Mucosa of gallbladder (tissue), 1 donor: ENCODE measurements at places on chromosomes 1 and 21.

GRCh38 chr1:239951511-239952140 lies 140.1 kb upstream of the FMN2 start:
- DNase-seq = peak; percentile 80

DNA sequence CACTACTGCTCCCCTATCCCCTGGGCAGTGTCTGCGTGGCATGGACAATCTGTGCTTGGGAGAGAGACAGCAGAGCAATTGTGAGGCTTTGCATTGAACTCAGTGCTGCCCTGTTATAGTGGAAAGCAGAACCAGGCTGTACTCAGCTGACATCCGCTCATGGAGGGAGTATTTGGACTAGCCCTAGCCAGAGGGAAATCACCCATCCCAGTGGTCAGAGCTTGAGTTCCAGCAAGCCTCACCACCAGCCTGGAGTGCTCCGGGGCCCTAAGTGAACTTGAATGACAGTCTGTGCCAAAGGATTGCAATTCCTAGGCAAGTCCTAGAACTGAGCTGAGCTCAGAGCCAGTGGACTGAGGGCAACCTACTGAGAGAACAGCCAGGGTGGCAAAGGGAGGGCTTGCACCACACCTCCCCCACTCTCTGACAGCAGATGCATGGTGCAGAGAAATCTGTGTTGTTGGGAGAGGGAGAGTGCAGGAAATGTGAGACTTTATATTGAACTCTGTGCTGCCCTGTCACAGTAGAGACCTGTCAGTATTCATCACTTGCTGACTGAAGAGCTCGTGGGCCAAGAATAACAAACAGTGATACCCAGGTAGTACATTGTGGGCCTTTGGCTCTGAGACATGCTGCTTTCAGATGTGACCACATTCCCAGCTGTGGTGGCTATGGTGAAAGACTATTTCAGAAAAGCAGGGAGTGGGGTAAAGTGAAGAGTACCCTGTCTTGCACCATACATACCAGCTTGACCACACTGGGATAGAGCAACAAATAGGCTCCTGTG lies 107.7 kb upstream of the SLC5A9 start:
- DNase-seq = no peak

DNA sequence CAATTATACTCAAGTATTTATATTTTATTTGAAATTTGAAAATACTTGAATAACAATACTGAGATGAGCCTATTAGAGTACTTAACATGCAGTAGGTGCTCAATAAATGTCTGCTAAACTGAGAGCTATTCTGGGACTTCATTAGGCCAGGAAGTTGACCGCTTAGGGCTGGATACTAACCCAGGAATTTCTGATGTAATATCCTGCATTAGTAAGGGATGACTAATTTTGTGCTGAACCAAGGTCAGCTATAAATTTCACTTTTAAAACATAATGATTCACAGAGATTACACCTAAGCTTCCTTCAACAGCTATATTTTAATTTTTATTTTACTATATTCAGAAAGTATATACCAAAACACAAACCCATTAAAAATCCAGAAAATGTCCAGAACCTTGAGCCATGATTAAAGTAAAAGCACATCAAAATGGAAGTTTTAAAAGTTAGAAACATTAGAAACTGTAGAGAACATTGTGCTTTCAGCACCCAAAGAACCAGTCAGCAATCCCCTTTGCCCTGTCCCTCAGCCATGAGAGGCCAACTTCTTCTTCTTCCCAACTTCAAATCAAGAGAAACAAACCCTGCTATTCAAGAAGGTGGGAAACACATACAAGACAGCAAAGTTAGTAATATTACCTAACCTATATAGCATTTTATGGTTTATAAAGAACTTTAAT lies 35.4 kb downstream of the WNT2B start:
- no peak for DNase-seq

DNA sequence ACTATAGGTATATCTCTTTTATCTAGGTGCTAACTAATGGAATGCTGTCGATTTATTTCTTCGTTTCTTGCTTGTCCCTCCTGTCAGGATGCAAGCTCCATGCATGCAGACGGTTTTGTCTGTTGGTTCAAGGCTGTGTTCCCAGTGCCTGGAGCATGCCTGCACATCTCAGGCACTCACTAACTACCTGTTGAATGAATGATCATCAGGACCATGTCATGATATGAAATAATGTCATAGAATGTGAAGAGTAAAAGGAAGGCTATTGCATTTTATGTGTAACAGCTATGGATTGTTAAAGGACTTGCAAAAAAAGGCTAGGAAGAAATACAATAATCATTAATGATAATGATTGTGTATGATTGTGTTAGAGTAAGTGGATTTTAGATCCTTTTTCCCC lies 4.2 kb downstream of the GPR25 start:
- peak; percentile 5 for DNase-seq

DNA sequence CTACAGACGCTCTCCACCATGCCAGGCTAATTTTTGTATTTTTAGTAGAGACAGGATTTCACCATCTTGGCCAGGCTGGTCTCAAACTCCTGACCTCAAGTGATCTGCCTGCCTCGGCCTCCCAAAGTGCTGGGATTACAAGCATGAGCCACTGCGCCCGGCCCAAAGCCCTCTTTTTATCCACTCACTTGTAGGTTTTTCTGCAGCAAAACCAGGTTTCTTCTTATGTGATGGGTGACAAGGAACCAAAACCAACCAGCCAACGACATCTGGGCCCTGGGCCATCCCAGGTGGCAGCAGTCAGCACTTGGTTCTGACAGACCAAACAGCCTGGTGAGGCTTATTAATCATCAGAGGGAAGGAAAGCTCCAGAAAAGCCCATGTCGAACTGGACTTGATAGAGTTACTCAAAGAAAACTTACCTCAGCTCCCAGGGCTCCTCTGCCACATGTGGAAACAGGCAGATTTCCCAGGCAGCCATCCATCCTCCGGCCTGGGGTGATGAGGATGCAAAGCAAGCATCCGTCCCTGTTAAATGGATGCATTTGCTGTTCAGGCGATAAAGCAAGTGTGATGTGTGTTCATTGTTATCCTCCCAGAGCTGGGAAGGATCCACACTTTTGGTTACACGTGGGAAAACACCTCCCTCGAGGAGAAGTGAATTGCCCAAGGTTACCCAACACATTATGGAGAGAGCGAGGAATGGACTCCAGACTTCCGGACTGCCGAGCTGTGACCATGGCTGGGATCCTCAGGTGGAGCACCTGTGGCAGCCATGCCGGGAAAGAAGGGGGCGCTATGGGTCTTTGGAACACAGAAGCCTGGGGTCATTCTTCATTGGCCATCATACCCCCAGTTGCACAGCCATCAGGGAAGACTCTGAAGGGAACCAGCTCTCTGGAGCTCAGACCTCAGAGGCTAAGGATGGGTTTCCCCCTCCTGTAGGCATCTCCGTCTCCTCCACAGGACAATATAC lies 118.8 kb downstream of the HUNK start:
- no peak for DNase-seq

GRCh38 chr1:25875154-25875855 lies at the start of gene PAQR7:
Gene PAQR7 (minus strand): TSS chr1:25875708. CDS start chr1:25863839, 11,869 bp downstream.
- peak; percentile 80 for DNase-seq

DNA sequence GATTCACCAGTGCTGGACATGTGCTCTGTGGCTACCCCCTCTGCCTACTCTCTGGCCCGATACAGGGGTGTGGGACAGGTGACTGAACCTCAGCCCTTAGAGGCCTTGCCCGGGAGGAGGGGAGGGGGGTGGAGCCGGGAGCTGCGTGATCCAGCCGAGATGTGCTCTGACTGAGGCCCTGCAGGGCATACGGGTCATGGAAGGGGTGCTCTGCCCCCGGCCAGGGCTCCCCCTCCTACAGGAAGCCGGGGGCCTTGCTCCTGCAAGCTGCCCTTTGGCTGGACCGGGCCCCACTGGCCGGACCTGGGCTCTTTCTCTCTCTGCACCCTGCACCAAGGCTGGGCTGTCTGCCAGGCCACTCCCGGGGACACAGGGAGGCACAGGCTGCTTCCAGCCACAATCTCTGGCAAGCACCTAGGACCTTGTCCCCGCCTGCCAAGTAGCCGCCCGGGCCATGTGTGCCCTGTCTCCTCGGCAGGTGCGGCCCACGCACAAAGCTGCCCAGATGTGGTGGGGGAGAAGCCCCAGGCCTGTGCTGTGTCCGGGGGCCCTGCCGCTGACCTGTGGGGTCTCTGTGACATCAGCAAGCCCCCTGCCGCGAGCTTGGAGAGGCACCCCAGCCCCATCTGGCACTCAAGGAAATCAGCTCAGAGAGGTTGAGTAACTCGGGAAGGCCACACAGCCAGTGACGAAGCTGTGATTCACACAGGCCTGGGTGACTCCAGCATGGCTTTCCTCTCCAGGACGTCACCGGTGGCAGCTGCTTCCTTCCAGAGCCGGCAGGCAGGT lies 1.5 kb downstream of the SCNN1D start:
- peak; percentile 86 for DNase-seq

GRCh38 chr1:223776075-223776814 lies 63.9 kb downstream of the CAPN2 start:
- DNase-seq = peak; percentile 47

DNA sequence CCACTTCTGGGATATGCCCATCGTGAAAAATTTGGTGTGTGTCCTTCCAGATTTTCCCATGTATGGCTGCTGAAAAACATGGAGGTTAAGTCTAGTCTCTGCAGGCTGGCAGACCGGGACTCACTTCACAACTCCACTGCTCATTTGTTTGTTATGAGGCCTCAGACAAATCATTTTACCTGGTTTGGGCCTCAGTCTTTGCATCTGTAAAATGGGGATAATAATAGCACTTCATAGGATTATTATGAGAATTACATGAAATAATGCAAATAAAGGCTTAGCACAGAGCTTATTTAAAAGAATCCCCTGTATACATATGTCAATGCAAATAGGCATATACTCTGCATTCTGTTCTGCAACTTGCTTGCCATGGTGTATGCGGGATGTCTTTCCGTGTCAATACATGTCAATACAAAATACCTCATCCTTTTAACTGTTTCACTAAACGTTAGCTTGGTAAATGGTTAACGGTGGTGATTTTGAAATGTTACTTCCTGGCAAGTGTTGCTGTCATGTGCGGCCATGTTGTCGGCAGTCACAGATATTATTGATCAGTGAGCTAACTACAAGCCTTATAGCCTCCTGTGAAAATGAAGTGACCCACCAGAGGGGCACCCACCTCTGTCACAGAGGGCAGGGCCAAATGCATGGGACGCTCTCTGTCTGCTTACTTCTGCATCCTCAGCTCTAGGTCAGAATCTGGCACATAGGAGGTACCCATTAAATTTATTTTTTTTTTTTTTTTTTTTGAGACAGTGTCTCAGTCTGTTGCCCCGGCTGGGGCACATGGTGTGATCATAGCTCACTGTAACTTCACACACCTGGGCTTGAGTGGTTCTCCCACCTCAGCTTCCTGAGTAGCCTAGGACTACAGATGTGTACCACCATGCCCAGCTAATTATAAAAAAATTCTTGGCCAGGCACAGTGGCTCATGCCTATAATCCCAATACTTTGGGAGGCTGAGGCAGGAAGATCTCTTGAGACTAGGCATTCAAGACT lies 4.3 kb downstream of the LCK start:
- DNase-seq = no peak

GRCh38 chr1:211606914-211607753 lies 28.2 kb upstream of the SLC30A1 start:
- DNase-seq = no peak

GRCh38 chr1:85611425-85611824 lies 30.9 kb downstream of the CCN1 start:
- no peak for DNase-seq

GRCh38 chr1:182339684-182340083 lies 51.9 kb downstream of the GLUL start:
- DNase-seq = no peak

- DNase-seq = no peak
These were observed 229.6 kb upstream of the AJAP1 start for GRCh38 chr1:4424766-4425165.

DNA sequence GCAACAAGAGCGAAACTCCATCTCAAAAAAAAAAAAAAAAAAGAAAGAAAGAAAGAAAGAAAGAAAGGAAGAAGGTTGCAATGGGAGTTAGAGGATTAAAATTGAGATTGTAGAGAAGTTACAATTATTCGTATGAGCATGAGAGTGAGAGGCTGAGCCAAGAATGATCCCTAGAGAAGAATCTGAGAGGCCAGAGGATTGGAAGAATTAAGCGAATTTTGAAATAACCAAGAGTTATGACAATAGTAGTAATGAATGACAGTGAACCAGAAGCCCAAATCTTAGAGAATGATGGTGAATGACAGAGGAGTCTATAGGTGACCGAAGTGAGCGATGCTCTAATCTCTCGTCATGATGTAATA lies 369 bp upstream of the ZYG11B start:
- no peak for DNase-seq

- no peak for DNase-seq
These were observed 48.6 kb downstream of the MIGA1 start for GRCh38 chr1:77828098-77828497.

GRCh38 chr21:31022306-31022705 lies 16.0 kb downstream of the KRTAP19-8 start:
- no peak for DNase-seq

- DNase-seq = peak; percentile 57
These were observed 2.4 kb downstream of the VPS13D start for GRCh38 chr1:12232221-12232620.

GRCh38 chr1:170241266-170241851 lies 95.6 kb downstream of the NTMT2 start:
- DNase-seq = no peak

GRCh38 chr21:16568661-16569060 lies 838.9 kb downstream of the USP25 start:
- no peak for DNase-seq

DNA sequence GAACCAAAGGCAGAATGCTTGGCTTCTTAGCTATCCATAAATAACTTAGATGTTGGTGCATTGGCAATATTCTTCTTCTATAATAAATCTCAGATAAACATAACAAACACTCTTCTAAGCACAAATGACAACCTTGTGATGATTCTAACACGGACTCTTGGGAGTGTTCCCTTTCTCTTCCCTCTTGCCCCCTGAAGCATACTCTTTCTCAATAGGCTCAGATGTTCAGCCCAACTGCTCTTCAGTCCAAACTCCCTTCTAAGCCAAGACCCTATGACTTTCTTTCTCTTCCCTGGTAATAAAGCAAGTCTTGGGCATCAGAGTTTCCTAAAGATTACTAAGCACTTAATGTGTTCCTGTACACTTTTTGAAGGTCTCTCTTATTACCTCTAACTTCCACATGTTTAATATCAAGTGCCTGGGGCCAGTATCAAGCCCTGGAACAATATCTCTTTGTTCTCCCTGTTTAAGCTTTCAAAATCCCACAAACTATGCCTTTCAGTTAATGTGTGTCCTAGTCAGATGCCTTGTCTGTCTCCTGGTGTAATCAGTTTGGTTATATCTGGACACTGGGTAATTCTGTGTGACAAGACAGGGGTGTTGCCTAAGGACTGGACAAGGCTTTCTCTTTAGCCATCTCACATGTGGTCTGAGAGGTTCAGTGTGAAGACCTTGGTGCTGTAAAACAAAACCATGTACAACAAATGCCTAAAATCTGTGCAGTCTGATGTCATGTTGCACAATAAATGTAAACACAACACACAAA lies 92.9 kb upstream of the IVNS1ABP start:
- no peak for DNase-seq

DNA sequence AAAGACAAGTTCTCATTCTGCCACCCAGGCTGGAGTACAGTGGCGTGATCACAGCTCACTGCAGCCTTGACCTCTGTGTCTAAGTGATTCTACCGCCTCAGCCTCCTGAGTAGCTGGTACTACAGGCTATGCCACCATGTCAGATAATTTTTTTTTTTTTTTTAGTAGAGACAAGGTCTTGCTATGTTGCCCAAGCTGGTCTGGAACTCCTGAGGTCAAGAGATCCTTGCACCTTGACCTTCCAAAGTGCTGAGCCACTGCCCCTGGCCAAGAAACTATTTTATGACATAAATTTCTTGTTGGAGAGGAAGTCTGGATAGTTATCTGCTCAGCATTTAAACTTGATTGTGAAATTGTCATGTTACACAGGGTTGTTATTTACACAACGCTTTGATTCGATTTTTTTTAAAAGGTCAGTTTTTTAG lies 2.1 kb downstream of the SCCPDH start:
- no peak for DNase-seq
